ENCODE measurements at places on chromosomes 16 and 17. TPM values are rescaled to one million over a fixed set of nuclear protein-coding genes. Genes with fewer than 3 reads are reported as not detected.

DNA sequence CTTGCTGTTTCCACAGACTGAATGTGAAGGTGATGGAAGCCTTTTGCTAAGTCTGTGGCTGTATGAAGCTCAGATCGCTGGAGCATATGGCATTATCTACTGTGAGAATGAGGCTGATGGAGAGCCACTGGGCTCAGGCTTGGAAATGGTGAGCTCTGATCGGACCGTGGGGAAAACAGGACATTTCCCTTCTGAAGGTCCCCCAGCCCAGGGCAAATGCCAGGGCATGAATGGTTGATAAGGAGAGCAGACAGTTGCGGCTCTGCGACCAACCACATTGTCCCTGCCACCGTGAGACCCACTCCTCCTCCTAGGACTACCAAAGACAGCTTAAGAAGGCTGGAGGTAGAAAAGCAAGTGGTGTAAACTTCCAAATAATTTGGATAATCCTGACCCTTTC, 4.7 kb upstream of the CUEDC1 start:
- DNase-seq: no peak
- H3K27ac ChIP-seq: no peak overlapping the region
- peaks cover 29% of the 10 kb centered on the region for H3K27me3 ChIP-seq
- peaks cover 7% of the 10 kb centered on the region for H3K4me1 ChIP-seq

DNA sequence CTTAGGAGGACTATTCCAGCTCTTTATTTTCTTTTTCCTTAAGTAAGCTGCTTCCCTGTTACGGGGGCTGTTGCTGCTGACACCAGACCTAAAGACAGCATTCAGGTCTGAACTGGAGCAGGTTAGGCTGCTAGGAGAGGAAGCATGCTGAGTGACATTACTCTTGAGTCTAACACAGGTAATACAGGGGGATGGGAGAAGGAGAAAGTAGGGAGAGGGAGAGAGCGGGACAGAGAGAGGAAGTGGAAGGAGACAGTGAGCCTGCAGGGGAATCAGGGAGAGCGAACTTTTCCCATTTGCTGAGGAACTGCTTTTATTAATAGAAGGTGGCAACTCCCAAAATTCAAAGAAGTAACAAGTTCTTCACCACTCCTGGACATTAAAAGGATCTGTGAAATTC, 130.9 kb downstream of the PARN start:
- no peaks in the 10 kb centered on the region for H3K36me3 ChIP-seq
- H3K27ac ChIP-seq: no peak overlapping the region
- H3K27me3 ChIP-seq: no peaks in the 10 kb centered on the region
- H3K4me1 ChIP-seq: peaks cover 38% of the 10 kb centered on the region
- no peak overlapping the region for H3K4me3 ChIP-seq

Gene MFAP4
- total RNA-seq: not detected

- H3K36me3 ChIP-seq: peaks cover 5% of the 10 kb centered on the region
- no peak overlapping the region for H3K27ac ChIP-seq
- no peaks in the 10 kb centered on the region for H3K27me3 ChIP-seq
- no peak for DNase-seq
Measured at GRCh38 chr17:31249835-31250141, 47.3 kb downstream of the OMG start.

GRCh38 chr16:84380405-84380804, 12.1 kb downstream of the ATP2C2 start:
- no peak overlapping the region for H3K4me3 ChIP-seq
- peaks cover 4% of the 10 kb centered on the region for H3K4me1 ChIP-seq
- H3K36me3 ChIP-seq: no peaks in the 10 kb centered on the region
- no peaks in the 10 kb centered on the region for H3K27me3 ChIP-seq

Gene CD300H
- total RNA-seq: not detected

GRCh38 chr17:65633988-65634387, 72.5 kb upstream of the AXIN2 start:
- no peak overlapping the region for H3K4me3 ChIP-seq
- no peaks in the 10 kb centered on the region for H3K4me1 ChIP-seq
- no peak overlapping the region for H3K27ac ChIP-seq
- DNase-seq: no peak
- no peaks in the 10 kb centered on the region for H3K27me3 ChIP-seq
- H3K36me3 ChIP-seq: no peaks in the 10 kb centered on the region
